NCI-H774 (cell line): ENCODE measurements at places on chromosomes 4 and X.

- DNase-seq: no peak
These were observed 678.6 kb downstream of the IQCM start for GRCh38 chr4:149136951-149137620.

- DNase-seq: no peak
These were observed 13.1 kb upstream of the RNF212 start for GRCh38 chr4:1126506-1126905.

GRCh38 chr4:123776267-123776666, 379.7 kb downstream of the SPRY1 start:
- no peak for DNase-seq

DNA sequence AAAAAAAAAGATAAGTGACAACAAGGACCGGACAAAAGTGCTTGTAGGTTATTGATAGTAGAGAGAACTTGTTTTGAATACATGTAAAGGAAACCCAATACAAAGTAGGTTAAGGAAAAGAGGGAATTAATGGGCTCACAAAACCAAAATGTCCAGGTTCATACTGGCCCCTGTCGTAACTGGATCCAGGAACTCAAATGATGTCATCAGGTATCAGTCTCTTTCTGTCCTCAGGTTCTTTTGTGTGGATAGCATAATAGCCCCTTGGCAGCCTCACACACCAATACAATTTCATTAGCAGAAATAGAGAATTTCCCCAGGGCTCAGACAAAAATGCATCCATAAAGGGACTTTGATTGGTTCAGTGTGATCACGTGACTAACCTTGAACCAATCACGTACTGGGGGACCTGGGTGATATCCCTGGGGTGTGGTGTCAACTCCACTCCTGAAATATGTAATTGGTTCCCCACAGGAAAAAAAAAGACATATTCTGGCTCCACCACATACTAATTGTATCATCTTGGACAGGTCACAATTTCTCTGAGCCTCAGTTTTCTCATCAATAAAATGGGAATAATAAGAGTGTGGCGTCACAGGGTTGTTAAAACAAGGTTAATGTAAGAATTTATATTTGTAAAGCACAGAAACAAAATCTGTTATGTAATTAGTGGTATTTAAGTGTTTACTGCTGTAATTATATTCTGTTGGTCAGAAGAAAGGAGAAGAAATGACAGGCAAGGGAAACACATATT, 174.8 kb downstream of the PDGFRA start:
- DNase-seq: no peak

DNA sequence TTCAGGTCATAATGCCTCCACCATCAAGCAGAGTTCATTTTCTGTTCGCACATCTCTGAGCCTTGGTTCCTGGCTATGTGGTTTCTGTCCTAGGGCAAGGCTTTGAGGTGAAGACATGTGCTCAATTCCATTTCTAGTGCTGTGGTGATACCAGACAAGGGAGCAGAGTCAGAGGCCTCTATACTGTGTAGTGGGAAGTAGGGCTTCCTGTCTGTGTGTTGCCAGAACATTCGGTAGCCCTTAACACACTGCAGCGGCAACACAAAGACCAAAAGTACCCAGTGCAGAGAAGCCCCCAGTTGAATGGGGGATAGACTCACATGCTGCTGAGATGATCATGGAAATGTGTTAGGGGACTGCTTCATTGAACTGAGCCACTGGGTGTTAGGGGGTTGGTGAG, 56.4 kb downstream of the STARD8 start:
- no peak for DNase-seq

DNA sequence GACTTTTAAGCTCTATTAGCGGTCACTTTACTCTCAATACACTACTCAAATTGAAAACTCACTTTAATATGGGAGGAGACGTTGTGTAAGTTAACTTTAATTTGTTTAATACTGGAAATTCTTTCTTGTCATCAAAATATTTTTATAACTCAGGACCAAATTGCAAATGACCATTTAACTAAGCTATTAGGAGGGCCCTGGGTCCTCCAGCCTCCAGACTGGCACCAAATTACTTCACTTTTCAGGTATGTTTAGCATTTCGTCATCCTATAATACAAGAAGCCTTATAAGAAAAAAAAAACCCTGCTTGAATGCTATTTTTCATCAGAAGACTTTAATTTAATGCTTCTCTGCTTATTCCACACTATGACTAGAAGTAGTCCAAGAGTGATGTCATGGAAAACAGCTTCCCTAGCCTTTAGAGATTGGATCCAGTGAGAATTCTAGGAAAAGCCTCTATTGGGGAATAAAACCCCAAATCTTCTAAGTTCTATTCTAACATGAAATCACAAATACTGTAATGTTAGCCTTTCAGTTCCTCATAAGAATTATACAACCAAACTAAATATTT, 6.6 kb downstream of the KLHL15 start:
- DNase-seq: no peak

- DNase-seq: no peak
These were observed 83.3 kb downstream of the CPZ start for GRCh38 chr4:8675906-8676305.

GRCh38 chrX:24153178-24153795, 3.8 kb downstream of the ZFX start:
- no peak for DNase-seq

DNA sequence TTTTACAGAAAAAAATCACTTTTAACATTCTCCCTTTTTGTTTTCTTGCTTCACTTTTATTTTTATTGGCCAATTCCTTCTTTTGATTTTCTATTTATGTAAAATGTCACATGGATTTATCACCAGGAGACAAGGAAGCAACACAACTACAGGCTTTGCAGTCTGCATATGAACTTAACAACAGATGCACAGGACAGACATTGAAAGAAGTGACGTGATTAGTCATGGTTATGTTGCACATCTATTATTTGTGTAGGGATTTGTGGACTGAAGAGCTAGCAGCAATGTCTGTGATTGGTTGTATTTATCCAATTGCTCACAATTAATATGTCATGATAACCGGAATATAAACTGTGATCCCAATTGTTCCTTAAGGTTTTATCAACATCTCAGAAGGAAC, 147.8 kb upstream of the KLF3 start:
- no peak for DNase-seq

- no peak for DNase-seq
These were observed 356.8 kb upstream of the PCDH10 start for GRCh38 chr4:132792310-132792709.

GRCh38 chrX:103330681-103331288, 746 bp downstream of the TCEAL7 start:
- DNase-seq: no peak

DNA sequence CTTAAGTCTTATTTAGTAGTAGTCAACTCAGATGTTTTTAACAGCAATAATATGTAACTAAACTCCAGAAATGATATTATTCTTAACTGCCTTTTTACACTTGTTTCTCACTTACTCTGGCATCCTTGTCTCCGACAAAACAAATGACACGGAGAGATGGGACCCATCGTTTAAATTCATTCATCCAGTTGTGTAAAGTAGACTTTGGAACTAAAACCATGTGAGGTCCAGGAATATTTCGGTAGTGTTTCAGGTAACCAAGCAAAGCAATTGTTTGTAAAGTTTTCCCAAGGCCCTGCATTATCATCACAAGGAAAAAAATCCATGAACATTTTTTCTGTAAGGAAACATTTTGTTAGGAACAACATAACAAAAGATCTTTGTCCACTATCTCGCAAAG, 11.6 kb downstream of the SMARCA1 start:
- no peak for DNase-seq

- DNase-seq: no peak
These were observed 745 bp downstream of the TRIM2 start for GRCh38 chr4:153204728-153205648.

DNA sequence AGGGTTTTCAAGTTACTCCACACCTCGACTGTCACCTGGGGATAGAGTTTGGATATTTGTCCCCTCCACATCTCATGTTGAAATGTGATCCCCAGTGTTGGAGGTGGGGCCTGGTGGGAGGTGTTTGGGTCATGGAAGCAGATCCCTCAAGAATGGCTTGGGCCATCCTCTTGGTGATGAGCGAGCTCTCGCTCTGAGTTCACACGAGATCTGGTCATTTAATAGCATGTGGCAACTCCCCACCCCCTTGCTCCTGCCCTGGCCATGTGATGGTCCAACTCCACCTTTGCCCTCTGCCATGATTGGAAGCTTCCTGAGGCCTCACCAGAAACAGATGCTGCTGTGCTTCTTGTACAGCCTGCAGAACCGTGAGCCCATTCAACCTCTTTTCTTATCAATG, 8.3 kb downstream of the CTAG1A start:
- no peak for DNase-seq

DNA sequence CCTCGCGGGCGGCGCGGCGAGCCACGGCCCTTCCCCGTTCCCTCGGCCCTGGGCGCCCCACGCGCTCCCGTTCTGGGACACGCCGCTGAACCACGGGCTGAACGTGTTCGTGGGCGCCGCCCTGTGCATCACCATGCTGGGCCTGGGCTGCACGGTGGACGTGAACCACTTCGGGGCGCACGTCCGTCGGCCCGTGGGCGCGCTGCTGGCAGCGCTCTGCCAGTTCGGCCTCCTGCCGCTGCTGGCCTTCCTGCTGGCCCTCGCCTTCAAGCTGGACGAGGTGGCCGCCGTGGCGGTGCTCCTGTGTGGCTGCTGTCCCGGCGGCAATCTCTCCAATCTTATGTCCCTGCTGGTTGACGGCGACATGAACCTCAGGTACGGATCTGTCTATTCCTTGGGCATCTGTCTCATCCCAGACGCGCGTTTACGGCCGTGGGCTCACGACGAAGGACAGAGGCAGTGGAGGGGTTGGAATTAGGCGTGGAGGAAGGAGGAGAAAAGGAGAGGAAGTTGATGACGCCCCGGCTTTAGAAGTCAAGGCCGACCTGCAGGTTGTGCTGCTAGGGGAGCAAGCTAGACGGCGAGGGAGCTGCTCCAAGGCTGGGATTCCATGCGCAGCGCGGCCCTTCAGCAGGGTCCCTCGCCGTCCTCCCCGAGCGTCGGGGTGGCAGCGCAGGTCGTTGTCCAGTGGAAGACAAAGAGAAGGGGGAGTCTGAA, 792 bp downstream of the SLC10A4 start:
- DNase-seq: no peak

DNA sequence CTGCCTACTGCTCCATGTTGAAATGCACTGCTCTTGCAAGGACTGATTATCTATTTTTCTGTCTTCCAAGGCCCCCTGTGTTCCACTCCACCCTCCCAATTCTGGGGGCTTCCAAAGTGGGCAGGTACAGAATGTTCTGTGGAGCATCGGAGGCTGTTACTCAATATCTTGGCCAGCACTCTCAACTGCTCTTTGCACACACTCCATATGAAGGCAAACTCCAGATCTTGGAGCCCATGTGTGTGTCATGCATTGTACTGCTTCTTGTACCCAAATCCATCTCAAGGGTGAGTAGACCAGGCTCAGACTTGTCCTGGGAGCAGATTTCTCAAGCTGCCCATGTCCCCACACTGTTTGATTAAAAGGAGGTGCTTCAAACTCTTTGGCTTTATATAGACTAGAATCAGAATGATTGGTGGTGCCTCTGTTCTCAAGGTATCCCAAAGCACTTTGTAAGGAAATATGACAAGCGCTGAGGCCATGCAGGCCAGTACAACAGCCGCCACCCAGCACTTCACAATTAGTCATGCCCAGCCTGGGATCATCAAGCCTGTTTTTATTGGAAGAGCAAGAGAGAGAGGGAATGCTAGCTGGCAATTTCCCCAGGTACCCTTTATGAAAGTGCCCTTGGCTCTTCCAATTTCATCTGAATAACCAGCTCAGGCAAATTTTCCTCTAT, 44.3 kb downstream of the AR start:
- no peak for DNase-seq

- DNase-seq: no peak
These were observed 102.1 kb downstream of the ANXA3 start for GRCh38 chr4:78653655-78654054.
